A172 (cell line): ENCODE measurements at places on chromosomes 3 and 15. TPM values are rescaled to one million over a fixed set of nuclear protein-coding genes. Genes with fewer than 3 reads are reported as not detected.

The GATM gene
- total RNA-seq = 0.67 and 1.9 TPM in 2 replicates

The NAALADL2 gene
- 1.3 and 1.5 TPM in 2 replicates for total RNA-seq

The DAPK2 gene
- 1.5 and 3.2 TPM in 2 replicates for total RNA-seq

The HLTF gene
- total RNA-seq = 78.6 and 94.5 TPM in 2 replicates

The SKOR1 gene
- total RNA-seq = not detected in 2 replicates

GRCh38 chr3:146250449-146251382 is at the start of gene PLSCR4:
Gene PLSCR4 (minus strand): TSS chr3:146251105. CDS start chr3:146222071, 29,034 bp downstream.
- peak; percentile 54 for DNase-seq

GRCh38 chr3:151024339-151024738 is 51.8 kb upstream of the CLRN1 start:
- no peak for DNase-seq

DNA sequence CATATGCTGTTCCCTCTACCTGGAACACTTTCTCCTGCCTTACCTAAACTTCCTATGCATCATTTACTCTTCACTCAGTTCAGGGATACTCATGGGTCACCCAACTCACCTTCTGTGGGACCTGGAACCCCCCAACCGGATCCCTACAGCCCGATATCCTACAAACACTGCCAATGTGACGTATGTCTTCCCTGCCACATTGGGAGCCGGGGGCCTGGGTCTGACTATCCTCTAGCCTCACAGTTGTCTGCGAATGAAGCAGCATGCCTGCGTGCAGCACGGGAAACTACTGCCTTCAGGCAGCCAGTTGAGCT is 405 bp downstream of the NPRL2 start:
- DNase-seq = no peak

DNA sequence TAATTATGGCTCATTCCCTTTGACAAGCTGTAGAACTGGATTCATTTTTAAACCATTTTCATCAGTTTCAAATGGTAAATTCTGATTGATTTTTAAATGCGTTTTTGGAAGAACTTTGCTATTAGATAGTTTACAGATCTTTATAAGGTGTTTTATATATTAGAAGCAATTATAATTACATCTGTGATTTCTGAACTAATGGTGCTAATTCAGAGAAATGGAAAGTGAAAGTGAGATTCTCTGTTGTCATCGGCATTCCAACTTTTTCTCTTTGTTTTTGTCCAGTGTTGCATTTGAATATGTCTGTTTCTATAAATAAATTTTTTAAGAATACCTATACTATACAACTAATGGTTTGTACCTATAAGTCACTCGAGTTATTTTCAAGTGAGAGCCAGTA is 62.7 kb downstream of the PXYLP1 start:
- DNase-seq = no peak

DNA sequence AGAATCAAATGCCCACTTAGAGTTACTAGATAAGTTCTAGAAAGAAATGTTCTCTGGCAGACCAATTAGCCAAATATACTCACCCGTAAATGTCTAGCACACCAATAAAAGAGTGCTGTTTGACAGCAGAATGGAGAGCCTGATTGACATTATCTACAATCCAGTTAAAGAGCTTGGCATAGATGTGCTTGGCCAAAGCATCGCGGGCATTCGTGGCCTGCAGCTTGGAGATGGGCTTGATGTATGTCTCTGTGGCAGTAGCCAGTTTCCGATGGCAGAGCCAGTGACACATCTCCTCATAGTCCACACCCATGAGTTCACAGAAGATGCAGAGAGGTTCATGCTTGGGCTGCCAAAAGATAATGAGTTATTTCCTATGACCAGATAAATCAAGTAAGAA is 101.5 kb upstream of the MYO5C start:
- DNase-seq = no peak

DNA sequence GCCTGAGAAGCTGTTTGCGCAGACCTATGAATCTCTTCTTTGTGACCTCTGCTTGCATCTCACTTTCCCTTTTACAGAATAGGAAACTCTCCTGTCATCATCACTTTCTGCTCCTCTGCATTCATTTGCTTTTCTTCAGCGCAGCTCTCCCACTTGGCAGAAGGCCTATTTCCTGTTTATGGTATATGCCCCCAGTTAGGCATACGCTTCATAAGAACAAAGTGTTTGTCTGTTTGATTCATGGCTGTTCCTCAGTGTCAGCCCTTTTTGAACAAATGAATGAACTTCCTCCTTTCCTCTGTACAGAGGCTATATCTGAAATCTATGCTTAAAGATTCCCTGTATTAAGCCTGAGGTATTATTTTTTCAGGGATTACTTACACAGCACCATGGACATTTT is 1216.9 kb upstream of the GBE1 start:
- DNase-seq = no peak
